Heart right ventricle (tissue), 16 donors: ENCODE measurements at places on chromosomes 12 and 14. TPM values are rescaled to one million over a fixed set of nuclear protein-coding genes. Genes with fewer than 3 reads are reported as not detected.

UBR7 gene
- polyA plus RNA-seq, result 25.9 TPM

FAM186B gene
- 0.22 TPM for polyA plus RNA-seq

DNAJC22 gene
- polyA plus RNA-seq, result not detected

VPS33A gene
- 7.3 TPM for polyA plus RNA-seq

ESRRB gene
- 2.5 TPM for polyA plus RNA-seq

KRT2 gene
- polyA plus RNA-seq, result not detected

IFNG-AS1 gene
- polyA plus RNA-seq, result not detected

B4GALNT1 gene
- polyA plus RNA-seq, result 5.3 TPM

GLTP gene
- polyA plus RNA-seq, result 19.4 TPM

PSMB11 gene
- polyA plus RNA-seq, result not detected

CISTR gene
- 0.16 TPM for polyA plus RNA-seq

TIMM9 gene
- polyA plus RNA-seq, result 46.9 TPM

NR4A1 gene
- polyA plus RNA-seq, result 53.2 TPM
